ENCODE measurements at places on chromosomes 12 and 14. TPM values are rescaled to one million over a fixed set of nuclear protein-coding genes. Genes with fewer than 3 reads are reported as not detected.

- DNase-seq = no peak
These were observed 211.6 kb upstream of the IGF1 start for GRCh38 chr12:102691773-102692555.

DNA sequence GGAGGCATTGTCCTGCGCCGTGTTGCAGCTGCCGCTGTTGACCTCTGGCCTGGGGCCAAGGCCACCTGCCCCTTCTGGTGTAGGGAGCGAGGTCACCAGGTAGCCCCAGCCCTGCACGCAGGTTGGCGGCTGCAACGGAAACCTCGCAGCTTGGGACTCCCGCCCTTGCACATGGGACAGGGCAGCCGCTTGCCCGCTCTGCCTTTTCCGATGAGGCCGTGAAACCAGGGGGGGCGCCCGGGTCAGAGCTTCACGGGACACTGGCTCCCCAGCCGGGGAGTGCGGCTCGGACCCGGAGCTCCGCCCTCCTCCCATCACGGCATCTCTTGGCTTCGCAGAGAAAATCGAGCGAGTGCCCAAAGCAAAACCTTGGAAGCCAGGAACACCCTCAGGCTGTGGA is 25.4 kb downstream of the DNAH10 start:
- no peak for DNase-seq

GRCh38 chr12:33427071-33427470 is 12.5 kb downstream of the SYT10 start:
- DNase-seq = no peak

GRCh38 chr14:67680941-67681340 is 6.5 kb upstream of the VTI1B start:
- DNase-seq = no peak

TAS2R20 gene
- 3.8 TPM for total RNA-seq

ERP27 gene
- 22.8 TPM for total RNA-seq

All from progenitor cell of endocrine pancreas (in vitro differentiated cells).